Endothelial cell (in vitro differentiated cells): ENCODE measurements at places on chromosomes 1 and 21.
A peak's percentile ranks its signal among the peaks of the same experiment; 100 is the strongest.

DNA sequence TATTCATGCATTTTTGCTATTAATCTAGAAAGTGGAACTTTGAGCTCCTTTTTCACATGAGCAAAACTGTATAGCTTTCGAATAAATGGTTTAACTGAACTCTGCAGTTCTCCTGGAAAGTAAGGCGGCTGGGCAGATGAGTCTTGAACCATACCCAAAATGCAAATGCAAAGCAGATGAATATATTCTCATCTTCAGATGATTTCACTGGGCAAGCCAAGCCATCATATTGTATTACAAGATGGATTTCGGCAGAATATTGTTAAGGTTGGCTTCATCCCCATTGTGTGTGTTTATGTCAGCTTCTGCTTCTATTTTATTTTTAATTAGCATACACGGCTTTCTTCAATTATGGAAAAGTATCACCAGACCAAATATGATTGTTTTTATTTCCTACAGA lies 209.6 kb downstream of the GREM2 start:
- no peak for DNase-seq

DNA sequence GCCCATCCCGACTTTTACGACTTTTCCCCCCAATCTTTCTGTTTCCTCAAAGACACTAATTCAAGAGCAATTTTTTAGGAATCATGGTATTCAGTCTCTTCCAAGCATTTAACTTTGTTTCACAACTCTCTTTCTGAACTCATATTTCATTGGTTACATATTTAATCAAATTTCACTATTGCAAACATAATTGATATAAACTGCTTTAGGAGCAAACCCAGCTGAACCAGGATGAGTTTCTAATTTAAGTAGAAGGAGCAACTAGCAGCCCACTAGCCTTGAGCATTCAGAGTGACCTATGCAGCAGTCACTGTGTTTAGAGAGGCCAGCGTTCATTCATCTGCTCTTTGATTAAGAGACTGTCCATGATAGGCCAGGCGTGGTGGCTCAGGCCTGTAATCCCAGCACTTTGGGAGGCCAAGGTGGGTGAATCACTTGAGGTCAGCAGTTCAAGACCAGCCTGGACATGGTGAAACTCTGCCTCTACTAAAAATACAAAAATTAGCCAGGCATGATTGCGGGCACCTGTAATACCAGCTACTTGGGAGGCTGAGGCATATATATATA lies 1.8 kb downstream of the CELA2B start:
- DNase-seq, result no peak

GRCh38 chr1:153774026-153774595 lies 1.1 kb upstream of the SLC27A3 start:
- DNase-seq, result no peak

GRCh38 chr1:55990007-55990406 lies 589.4 kb downstream of the PLPP3 start:
- DNase-seq, result no peak

DNA sequence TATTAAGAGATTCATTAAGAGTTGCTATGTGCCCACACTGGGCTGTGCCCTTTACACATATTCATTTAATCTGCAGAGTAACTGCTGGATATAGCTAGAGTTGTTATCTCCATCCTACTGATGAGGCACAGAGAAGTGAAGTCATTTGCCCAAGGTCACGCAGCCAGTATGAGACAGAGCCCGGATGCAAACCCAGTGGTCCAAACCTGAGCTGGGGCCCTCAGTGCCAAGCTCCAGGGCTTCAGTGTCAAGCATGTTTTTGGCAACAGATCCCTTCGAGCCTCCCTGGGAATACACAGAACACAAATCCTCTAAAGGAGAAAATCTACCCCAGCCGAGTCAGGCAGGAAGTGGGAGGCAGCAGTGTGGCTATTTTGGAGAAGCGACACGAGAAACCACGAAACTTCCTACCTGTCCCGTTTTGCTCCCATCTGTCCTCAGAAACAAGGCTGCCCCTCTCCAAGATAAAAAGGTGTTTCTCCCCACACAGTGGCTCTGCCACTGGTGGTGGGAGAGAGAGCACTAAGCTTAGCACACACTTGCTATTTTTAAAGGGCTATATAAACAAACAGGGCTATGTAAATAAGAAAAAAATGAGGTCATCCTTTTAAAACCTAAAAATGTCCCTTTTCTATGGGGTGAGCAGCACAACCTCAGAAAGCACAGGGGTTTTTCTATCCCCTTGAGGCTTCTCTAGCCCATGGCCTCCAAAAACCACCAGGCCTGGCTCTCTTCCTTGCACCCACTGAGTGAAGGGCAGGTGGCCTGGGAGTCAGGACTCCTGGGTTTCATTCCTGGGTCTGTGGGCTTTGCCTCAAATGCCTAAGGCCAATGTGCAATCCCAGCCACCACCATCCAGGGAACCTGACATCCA lies 138.6 kb upstream of the EDN2 start:
- DNase-seq, result no peak

DNA sequence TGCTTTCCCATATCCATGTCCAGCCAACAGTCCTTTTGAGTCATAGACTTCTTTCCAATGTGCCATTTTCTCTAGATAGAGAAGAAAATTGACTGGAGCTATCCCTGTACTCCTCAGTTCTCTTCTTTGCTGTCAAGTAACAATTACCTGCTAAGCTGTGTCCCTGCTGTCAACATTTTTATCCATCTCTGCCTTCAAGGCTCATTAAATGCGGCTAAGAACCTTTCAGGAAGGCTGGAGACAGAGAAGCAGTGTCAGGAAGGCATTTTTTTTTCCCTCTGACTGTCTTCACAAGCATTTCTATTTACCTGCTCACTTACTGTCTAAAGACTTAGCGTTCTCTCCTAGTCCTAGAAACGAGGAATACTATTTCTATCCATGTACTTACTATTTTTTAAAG lies 69.1 kb downstream of the MTR start:
- DNase-seq, result no peak

DNA sequence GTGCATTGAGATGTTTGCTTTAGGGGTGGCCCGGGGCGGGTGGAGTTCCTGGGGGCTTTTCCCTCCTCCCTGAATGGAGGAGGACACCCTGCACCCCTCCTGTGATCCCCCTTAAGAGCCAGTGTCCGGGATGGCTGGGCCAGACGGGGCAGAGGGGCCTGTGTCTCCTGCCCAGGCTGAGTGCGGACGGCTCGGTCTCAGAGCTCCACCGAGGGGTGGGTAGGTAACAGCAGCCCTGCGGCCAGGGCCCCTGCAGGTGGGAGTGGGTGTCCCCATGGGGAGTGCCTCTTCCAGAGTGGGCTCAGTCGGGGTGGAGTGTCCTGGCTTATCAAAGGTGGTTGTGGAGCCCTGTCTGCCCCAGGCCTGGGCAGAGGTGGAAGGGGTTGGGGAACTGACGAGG lies 23.1 kb downstream of the TP73 start:
- DNase-seq, result no peak

DNA sequence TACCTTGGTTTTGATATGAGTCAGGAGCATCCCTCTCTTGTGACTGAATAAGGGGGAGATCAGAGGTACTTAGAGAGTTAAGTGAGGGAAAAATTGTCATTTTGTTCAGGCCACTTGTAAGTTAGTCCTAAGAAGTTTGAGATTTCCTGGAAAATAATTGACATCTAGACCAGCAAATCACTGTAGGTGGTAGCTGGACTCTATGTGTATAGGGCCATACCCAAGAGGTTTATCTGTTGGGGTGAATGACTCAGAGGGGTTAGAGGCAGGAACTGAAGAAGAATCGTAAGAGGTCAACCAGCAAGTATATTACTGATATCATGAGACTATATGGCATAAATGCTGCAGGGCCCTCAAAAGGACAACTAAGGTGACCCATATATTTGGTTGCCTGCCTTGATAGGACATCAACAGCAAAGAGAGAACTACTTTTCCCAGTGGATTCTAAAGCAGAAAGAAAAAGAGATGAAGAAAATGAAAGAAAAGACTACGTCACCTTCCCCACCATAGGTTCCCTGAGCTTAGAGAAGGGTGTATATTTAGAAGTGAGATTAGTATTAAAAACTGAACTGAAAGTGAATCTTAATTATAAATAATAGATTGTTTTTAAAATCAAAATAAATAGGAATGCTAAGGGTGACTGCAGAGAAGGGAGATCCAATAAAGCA lies 8.0 kb upstream of the RNPC3 start:
- no peak for DNase-seq

DNA sequence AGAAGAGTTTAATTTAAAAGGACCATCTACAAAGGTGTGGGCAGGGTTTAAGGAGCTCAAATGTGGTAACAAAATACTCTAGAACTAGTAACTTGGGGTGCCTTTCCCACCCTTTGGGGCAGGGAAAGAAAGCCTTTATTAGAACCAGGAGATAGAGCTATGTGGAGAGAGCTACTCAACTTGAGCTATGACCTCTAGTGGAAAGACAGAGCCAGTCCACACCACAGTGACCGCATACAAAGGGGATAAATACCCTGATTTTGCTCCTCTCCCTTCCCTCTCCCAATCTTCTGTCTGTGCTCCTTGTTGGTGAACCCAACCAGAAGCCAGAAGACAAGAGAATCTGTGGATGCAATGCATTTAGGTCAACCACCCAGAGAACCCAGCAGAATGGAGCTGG lies 54.4 kb upstream of the JAK1 start:
- DNase-seq, result no peak

GRCh38 chr1:82485591-82486369 lies 685.0 kb downstream of the ADGRL2 start:
- no peak for DNase-seq

DNA sequence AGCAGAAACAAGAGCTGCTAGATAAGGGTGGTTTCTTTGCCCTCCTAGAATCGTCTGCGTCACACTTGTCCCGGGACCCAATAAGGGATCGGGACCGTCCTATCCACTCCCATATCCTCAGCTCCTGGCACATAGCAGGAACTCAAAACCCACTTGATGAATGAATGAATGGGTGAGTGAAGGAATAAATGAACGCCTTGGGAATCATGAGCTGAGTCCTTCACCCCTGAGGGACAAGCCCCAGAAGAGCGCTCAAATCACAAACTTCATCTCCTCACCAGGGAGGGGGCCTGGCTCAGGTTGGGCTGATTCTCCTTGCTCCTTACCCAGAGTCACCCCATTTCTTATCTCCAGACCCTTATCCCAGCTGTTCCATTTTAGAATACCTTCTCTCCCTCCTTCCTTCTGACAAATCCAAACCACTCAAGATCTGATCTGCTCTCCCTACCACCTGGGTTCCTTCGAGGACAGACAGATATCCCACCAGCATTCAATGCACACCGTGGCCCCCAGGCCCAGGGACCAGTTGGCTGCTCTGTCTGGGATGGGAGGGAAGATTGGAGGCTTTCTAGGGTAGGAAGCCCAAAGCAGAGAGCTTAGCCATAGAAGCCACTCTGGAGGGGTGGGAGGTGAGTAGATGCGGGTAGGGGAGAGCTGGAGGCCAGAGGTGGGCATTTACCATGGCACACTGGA lies 643 bp upstream of the MOB3C start:
- DNase-seq, result no peak

- no peak for DNase-seq
These were observed 145.6 kb downstream of the NR5A2 start for GRCh38 chr1:200173097-200173618.

- no peak for DNase-seq
These were observed 415.6 kb downstream of the SMYD3 start for GRCh38 chr1:246091477-246091876.

- DNase-seq, result no peak
These were observed 186.8 kb downstream of the LTN1 start for GRCh38 chr21:28805885-28806284.

- no peak for DNase-seq
These were observed 24.0 kb downstream of the GIPC2 start for GRCh38 chr1:78069784-78070183.

DNA sequence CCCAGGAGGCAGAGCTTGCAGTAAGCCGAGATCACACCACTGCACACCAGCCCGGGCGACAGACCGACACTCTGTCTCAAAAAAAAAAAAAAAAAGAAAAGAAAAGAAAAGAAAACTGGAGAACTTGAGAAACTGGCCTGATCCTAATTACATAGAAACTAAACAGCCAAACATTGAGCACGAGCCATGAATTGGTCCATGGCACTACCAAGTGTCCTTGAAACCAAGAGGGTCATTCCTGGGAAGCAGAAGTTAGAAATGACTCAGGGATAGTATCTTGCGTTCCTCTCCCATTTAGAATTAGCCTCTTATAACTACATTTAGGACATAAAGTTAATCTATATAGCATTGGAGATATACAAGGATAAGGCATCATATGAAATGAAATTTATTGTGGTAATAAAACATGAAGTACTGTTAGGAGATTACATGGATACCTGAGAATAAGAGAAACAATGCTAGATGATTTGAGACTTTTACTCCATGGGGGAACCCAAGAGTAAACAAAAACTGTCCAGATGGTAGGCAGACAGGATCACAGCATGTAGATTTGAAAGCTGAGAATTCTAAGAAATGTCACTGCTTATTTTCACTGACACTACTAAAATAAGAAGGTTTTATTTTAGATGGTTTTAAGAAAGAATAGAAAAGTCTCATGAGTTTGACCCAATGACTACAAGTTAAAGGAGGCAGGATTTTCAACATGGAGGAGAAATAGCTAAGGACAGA lies 39.5 kb upstream of the CPLANE2 start:
- DNase-seq, result no peak

DNA sequence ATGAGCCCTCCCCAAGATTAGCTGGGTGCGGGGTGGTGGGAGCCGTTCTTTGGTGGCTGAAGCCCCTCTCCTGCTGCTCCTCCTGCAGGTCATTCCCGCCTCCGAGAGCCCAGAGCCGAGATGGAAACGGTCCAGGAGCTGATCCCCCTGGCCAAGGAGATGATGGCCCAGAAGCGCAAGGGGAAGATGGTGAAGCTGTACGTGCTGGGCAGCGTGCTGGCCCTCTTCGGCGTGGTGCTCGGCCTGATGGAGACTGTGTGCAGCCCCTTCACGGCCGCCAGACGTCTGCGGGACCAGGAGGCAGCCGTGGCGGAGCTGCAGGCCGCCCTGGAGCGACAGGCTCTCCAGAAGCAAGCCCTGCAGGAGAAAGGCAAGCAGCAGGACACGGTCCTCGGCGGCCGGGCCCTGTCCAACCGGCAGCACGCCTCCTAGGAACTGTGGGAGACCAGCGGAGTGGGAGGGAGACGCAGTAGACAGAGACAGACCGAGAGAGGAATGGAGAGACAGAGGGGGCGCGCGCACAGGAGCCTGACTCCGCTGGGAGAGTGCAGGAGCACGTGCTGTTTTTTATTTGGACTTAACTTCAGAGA lies 448 bp downstream of the G0S2 start:
- DNase-seq, result peak; percentile 35

DNA sequence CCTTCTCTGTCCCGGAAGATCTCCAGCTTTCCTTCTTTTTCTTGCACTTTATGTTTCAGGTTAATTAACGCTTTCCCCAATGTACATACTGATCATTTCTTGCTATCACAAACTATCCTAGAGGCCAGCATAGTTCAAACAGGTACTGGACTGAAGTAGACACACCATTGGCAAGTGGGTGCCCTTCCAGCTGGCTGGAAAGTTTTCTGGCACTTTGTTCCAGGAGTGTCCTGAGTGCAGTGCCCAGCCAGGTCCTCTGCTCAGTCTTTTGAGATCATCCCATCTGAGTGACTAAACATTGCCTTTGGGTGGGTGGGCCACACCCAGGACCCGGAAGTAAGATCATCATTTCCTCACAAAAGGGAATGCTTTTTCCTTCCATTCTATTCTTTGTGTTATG lies 15.0 kb upstream of the DUSP23 start:
- DNase-seq, result no peak
